Osteoblast (primary cell): ENCODE measurements at places on chromosomes 2 and 18. TPM values are rescaled to one million over a fixed set of nuclear protein-coding genes. Genes with fewer than 3 reads are reported as not detected.

DNA sequence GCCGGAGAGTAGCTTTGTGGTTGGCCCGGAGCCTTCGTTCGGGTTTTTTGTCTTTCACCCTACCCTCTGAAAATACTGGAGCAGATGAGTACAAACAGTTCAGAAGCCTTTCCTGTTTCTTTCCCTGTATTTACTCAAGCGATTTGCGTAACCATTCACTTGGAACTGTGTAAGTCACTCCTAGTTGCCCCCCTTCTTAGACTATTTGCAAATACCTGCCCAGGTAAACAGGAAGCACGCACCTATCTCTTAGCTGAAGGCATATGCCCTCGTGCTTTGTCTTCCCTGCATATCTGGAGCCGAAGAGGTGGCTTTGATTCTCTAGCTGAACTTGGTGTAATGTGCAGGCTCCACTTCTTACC, 1.4 kb downstream of the KCNS3 start:
- DNase-seq, result no peak

- DNase-seq, result no peak
Observed at GRCh38 chr18:65363911-65364632, 386.7 kb upstream of the CDH7 start.

GRCh38 chr2:27885234-27885633, 5.0 kb downstream of the RBKS start:
- DNase-seq, result peak; percentile 50

DNA sequence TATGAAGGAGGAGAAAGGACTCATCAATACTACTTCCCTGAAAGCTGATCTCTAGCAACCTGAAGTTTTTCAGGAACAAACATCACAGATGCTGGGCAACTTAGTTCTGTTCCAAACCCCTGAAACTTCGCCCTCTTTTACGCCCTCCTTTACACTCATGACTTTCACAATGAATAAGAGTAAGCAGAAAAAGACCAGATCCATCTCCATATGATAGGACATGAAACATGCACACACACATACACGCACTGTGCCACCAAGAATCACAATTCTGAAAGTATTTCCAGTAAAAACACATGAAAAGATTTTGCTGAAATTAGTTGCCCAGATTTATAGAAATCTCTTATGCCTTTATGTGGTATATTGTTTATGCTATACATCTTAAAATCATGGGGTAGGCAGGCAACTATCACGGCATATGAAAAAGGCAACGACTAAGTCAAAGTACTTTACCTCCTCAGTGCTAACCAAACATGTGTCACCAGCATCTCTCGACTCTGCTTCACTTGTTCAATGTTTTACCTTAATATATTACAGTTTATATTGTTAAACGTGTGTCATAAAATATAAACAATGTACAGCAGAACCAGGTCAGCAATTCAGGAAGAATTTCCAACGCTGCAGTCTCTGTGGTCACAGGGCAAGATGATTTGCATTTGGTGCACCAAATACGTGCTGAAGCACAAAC, 47.8 kb downstream of the NHEJ1 start:
- DNase-seq, result no peak

GRCh38 chr2:96175951-96176350, 30.7 kb upstream of the DUSP2 start:
- DNase-seq, result peak; percentile 94

The RAD51AP2 gene
- total RNA-seq, result not detected in 2 replicates

GRCh38 chr2:224882291-224883171, 159.7 kb downstream of the DOCK10 start:
- no peak for DNase-seq

DNA sequence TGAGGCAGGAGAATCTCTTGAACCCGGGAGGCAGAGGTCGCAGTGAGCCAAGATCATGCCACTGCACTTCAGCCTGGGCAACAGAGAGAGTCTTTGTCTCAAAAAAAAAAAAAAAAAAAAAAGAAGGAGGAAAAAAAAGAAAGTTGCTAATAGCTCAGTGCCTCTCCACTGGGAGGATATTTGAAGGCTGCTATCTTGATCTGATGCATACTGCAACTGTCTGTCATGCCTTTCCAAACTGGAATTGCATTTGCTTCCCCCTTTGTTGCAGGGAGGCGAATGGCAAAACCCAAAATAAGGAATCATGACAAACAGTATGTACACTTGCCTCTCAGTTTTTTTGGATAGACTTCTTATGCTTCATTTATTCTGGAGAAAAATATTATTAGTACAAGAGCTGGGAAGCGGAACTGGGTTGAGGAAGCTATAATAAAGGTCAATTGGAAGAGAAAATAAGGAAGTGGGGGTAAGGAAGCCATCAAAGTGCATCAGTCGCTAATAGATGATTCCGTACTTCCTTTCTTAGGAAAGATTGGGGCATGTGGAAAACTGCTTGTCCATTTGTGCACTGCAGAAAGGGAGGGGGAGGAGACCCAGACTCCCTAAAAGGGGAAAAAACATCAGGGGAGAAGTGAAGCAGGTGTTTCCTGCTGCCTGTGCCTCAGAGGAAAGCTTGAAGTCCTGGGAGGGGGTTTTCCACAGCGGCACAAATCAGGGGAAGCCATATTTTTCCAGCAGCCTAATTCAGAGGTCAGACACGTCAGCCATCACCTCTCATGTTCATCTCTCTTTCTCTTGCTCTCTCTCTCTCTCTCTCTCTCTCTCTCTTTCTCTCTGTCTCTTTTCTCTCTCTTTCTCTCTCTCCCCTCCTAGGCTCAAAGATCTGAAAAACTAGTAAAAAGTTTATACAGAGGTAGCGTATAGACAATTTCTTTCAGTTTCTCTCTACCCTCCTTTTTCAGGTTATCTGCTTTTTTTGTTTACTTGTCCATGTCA, 301.4 kb upstream of the TNP1 start:
- no peak for DNase-seq
